NCI-H2171 treated with DMSO at 0.1 percent for 48 hours (cell line): ENCODE measurements at places on chromosomes 1 and 21.

DNA sequence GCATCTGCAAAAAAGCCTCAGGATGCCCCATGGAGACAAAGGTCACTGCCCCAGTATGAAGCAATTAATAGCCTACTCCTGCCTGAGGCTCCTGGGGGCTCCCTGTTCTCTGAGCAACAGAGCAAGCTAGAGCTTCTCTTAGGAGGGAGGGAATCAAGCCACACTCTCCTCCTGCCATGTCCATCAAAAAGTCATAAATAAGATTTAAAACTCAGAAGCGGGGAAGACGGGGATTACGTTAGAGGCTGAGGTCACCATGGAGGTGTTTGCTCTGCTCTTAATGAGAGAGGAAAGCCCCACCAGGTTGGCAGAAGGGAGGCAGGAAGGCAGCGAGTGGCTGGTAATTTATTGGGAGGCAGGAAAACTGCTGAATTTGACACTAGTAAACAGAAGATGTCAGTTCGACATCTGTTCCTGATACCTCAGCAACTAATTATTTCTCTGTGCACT, 98.4 kb upstream of the TNR start:
- peak; percentile 98 for DNase-seq

- no peak for DNase-seq
Measured at GRCh38 chr1:186708694-186709097, 28.5 kb upstream of the PTGS2 start.

- no peak for DNase-seq
Measured at GRCh38 chr1:3155056-3155925, 86.3 kb downstream of the PRDM16 start.

DNA sequence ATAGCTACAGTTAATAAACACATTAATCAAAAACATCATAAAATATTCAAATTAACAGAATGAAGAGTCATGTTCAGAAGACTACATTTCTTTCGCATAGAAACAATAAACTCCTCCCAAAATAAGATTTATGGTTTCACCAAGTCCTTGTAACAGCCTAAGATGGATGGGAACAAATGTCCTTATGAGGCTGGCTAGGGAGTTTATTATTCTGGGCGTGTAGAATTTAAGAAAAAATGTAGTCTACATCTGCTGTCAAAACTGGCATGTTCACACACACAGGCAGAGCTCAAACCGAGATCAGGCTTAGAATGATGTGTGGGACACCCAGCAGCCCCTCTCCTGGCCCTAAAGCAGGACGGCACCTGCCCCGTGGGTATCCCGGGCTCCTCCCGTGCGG, 101.1 kb downstream of the NPHP4 start:
- no peak for DNase-seq

GRCh38 chr1:53763911-53764310, 24.9 kb upstream of the GLIS1 start:
- no peak for DNase-seq

GRCh38 chr1:43446881-43447835, 6.6 kb downstream of the HYI start:
- DNase-seq: no peak
